ENCODE measurements at places on chromosomes 7 and 10.
A peak's percentile ranks its signal among the peaks of the same experiment; 100 is the strongest.

DNA sequence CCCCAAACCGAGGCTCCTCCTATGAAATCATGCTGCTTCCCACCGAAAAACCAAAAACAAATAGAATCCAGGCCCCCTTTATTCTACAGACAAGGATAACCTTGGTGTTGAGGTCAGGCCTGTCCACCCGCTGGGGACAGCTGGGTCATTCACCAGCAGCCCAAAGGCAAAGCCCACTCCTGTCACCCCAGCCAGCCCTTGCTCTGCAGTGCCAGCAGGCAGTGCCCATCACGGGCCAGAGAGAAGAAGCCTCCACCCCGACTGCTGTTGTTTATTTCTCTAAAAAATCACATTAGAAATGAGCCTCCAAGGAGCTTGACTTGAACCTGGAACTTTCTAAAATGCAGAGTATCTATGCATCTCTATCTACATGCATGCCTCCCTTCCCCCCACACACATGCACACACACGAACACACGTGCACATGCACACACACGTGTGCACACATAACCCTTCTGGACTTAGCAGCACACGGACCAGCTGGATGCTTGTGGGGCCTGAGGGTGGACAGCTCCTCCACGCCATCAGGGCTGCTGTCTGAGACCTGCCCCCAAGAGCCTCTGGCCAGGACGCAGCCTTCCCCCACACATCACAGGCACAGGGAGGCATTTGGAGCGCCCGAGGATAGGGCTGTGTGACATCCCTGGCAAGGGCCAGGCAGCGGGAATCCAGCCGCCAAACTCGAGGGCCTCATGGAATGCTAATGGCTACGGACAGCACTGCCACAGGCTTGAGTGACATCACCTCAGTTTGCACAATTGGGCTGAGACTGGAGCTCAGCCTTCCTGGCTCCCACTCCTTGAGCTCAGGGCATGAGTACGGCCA lies 22.8 kb downstream of the PRKAG2 start:
- no peak overlapping the region for H3K27ac ChIP-seq
- no peaks in the 10 kb centered on the region for H3K27me3 ChIP-seq
- no peaks in the 10 kb centered on the region for H3K36me3 ChIP-seq
- H3K4me3 ChIP-seq, result no peak overlapping the region
- DNase-seq, result peak; percentile 65

DNA sequence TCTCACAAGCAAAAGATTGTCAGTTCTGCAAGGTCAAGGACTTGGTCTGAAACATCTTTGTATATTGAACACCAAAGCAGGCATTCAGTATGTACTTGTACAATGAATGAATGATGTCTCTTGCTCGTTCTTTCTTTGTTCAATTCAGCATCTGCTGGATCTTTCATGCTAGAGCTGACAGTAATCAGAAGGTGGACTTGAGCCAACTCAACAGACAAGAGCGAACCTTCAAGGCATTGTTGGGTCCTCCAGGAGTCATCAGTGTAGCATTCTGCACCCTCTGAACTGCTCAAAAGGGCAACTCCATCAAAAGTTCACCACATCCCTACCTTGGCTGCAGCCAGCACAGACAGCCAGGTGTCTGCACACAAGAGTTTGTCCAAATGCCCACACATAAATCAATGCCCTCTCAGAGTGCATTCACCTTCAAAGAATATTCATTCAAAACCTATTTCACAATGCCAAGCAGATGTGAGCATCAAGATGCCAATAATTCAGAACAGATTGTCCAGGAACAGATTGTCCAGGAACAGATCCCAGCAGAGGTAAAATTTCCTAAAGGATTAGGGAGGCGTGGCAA lies 386.7 kb downstream of the CALN1 start:
- H3K4me3 ChIP-seq, result no peak overlapping the region
- no peak for DNase-seq
- no peak overlapping the region for H3K27ac ChIP-seq
- no peaks in the 10 kb centered on the region for H3K27me3 ChIP-seq
- H3K4me1 ChIP-seq, result no peaks in the 10 kb centered on the region

DNA sequence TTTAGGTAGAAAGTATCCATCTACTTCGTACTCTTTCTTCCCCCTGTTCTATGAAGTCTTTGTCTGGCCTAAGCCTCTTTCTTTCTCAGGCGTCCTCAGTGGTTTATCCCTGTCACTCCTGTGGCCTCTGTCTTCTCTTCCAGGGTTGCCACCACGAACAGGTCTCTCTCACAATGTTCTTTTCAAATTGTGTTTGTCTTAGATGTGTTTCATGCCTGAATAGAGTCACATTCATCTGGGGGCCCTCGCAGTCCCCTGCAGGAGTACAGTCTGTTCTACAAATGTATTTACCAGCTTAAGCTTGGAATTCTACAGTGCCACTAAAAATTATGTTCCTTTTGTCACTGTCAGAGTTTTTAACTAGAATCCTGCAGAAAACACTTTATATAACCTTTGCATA lies 680.4 kb upstream of the FOXK1 start:
- H3K27ac ChIP-seq, result no peak overlapping the region
- H3K36me3 ChIP-seq, result no peaks in the 10 kb centered on the region
- 0 out of 2 replicates have a peak, but pooled peaks cover 6% of the 10 kb centered on the region for H3K4me1 ChIP-seq
- H3K27me3 ChIP-seq, result no peaks in the 10 kb centered on the region

- peaks cover 21% of the 10 kb centered on the region for H3K4me1 ChIP-seq
- H3K4me3 ChIP-seq, result no peak overlapping the region
- DNase-seq, result no peak
- 0 out of 2 replicates have a peak, but pooled peaks cover 1% of the 10 kb centered on the region for H3K36me3 ChIP-seq
- H3K27me3 ChIP-seq, result no peaks in the 10 kb centered on the region
These were observed 2.4 kb downstream of the MIOS start for GRCh38 chr7:7569081-7569527.

DNA sequence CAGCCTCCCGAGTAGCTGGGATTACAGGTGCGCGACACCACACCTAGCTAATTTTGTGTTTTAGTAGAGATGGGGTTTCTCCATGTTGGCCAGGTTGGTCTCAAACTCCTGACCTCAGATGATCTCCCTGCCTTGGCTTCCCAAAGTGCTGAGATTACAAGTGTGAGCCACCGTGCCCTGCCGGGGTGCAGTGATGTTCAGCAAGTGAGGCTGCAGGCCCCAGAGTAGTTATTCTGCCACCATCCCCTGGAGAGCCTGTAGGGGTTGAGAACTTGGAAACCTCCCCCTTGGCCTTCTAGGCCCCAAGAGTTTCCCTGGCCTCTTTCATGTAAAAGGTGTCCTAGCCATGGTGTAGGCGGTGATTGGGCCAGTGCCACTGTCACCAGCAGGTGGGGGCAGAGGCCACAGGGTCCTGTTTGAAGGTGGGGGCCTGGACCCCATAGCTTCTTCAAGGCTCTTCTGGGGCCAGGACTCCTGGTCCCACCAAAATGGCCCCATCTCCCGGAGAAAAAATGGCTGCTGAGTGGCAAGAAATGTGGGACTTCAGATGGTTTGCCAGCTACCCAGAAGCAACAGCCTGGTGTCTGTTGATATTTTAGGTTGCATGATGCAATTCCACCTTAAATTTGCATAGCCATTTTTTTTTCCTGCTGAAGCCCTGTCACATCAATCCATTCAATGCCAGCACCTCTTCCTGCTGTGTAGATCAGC lies 25.5 kb upstream of the INMT start:
- no peak for DNase-seq
- H3K4me1 ChIP-seq, result peaks cover 19% of the 10 kb centered on the region
- H3K36me3 ChIP-seq, result no peaks in the 10 kb centered on the region
- no peak overlapping the region for H3K4me3 ChIP-seq
- H3K27me3 ChIP-seq, result no peaks in the 10 kb centered on the region
- peak overlapping the region; percentile 55 for H3K27ac ChIP-seq

DNA sequence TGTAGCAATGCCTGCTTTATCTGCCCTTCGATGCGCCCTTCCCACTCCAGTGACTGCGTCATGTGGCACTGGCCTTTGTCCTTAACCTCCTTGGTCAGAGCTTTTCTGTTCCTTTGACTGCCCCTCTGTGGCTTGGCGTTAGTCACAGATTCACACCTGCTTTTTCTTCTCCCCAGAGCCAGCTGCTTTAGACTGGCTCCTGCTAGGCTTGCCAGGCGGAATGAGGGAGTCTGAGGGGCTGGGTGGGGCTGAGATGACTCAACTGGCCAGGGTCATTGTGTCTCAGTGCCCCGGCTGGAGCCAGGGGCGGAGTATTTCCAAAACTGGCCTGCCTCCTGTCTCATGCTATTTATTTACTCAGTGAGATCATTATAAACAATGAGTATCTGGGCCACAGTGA lies 194.1 kb downstream of the EMX2 start:
- no peaks in the 10 kb centered on the region for H3K4me1 ChIP-seq
- no peak overlapping the region for H3K27ac ChIP-seq
- no peaks in the 10 kb centered on the region for H3K27me3 ChIP-seq
- H3K4me3 ChIP-seq, result no peak overlapping the region
- H3K36me3 ChIP-seq, result no peaks in the 10 kb centered on the region

- DNase-seq, result no peak
- no peaks in the 10 kb centered on the region for H3K4me1 ChIP-seq
- H3K27ac ChIP-seq, result no peak overlapping the region
- no peak overlapping the region for H3K4me3 ChIP-seq
These were observed 42.5 kb upstream of the BTRC start for GRCh38 chr10:101311185-101312066.

DNA sequence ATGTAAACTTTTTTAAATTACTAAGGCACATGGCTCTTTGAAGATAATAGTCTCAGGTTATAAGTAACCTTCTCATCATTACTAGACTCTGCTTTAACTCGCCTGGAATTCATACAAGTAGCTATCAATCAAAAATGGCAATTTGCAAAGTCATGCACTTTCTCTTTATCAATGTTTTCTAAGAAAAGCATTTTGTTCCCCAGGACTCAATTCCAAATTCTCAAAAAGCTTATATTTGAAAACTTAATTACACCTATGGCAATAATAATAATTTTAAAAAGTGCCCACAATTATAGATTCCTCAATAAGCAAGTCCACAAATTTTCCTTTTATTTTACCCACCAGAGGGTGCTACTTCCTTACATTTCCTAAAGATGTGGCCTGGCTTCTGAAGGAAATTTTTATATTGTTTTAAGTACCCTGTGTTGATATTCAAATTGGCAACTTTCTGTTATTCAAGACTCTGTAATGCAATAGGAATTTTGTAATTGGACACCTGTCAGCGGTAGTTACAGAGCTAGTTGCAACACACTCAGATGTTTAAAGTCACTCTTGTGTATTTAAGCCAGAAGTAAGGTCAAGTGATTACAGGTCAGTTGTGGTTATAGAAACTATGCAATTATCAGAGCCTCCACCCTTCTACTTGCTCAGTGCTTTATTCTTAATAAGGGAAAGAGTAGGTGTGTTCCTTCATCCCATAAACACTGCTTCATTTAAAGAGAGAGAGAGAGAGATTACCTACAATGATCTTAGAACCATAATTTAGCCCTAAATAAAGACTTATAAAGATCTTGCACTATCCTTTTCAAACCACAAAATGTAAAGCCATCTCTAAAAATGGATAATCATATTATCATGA lies 47.1 kb upstream of the HYAL4 start:
- peak; percentile 60 for DNase-seq
- peaks cover 36% of the 10 kb centered on the region for H3K4me1 ChIP-seq
- H3K4me3 ChIP-seq, result no peak overlapping the region
- H3K27ac ChIP-seq, result peak overlapping the region; percentile 18

GRCh38 chr7:70638158-70639107 lies 493.5 kb upstream of the GALNT17 start:
- no peaks in the 10 kb centered on the region for H3K27me3 ChIP-seq
- no peak for DNase-seq
- no peaks in the 10 kb centered on the region for H3K4me1 ChIP-seq
- no peak overlapping the region for H3K4me3 ChIP-seq
- H3K36me3 ChIP-seq, result no peaks in the 10 kb centered on the region

- H3K27me3 ChIP-seq, result no peaks in the 10 kb centered on the region
- no peak for DNase-seq
These were observed 84.7 kb downstream of the CCNY start for GRCh38 chr10:35420827-35421552.

DNA sequence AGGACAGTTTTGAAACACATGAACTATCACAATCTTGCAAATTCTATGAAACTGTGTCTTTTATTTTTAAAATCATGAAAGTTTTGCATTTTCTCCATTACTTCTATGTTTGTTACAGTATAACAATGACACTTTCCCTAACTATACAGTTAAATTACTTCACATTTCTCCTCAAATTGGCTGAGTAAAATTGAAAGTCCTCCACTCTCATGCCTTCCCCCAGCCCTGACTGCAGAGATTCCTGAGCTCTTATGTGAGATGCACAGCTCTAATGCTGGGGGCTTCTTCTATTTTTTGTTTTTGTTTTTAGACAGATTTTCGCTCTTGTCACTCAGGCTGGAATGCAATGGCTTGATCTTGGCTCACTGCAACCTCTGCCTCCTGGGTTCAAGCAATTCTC lies 22.7 kb upstream of the MAP3K8 start:
- H3K27ac ChIP-seq, result no peak overlapping the region
- no peak overlapping the region for H3K4me3 ChIP-seq
- no peaks in the 10 kb centered on the region for H3K4me1 ChIP-seq
- H3K27me3 ChIP-seq, result no peaks in the 10 kb centered on the region

GRCh38 chr10:61529208-61529607 lies 76.0 kb upstream of the TMEM26 start:
- H3K4me3 ChIP-seq, result no peak overlapping the region
- no peaks in the 10 kb centered on the region for H3K27me3 ChIP-seq

GRCh38 chr7:88111140-88111743 lies 108.6 kb downstream of the SRI start:
- no peak for DNase-seq
- no peaks in the 10 kb centered on the region for H3K4me1 ChIP-seq
- H3K27me3 ChIP-seq, result no peaks in the 10 kb centered on the region

DNA sequence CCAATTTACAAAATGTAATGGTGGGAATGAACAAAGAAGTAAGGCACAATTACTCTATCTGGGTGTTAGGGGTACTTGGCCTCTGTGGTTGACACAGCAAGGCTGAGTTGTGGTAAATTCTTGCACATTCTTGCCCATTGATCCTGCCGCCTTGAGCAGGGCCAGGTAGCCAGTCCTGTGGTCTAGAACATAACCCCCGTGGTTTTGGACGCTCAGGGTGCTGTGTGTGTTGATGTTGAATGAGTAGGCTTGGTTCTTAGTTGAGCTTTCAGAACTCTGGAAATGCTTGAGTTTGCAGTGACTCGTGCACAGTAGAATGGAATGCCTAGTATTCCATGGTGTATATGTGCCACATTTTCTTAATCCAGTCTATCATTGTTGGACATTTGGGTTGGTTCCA lies 42.3 kb upstream of the CDHR3 start:
- H3K4me3 ChIP-seq, result no peak overlapping the region
- no peaks in the 10 kb centered on the region for H3K36me3 ChIP-seq
- no peak overlapping the region for H3K27ac ChIP-seq
- H3K4me1 ChIP-seq, result no peaks in the 10 kb centered on the region
- no peaks in the 10 kb centered on the region for H3K27me3 ChIP-seq

DNA sequence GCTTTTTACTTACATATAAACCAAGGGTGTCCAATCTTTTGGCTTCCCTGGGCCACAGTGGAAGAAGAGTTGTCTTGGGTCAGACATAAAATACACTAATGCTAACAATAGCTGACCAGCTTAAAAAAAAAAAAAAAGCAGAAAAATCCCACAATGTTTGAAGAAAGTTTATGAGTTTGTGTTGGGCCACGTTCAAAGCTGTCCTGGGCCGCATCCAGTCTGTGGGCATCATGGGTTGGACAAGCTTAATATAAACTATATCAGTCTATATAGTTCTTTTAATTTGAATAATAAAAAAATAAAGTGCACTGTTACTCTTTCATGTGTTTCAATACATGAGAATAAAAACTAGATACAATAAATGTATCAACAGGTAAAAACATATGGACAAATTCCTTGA lies 179.9 kb downstream of the DNAJC1 start:
- no peak overlapping the region for H3K27ac ChIP-seq
- no peaks in the 10 kb centered on the region for H3K27me3 ChIP-seq
- peaks cover 7% of the 10 kb centered on the region for H3K4me1 ChIP-seq
- DNase-seq, result no peak
- H3K4me3 ChIP-seq, result no peak overlapping the region
